ENCODE measurements at places on chromosomes 7 and 10. TPM values are rescaled to one million over a fixed set of nuclear protein-coding genes. Genes with fewer than 3 reads are reported as not detected.

GRCh38 chr7:36281945-36282717, 107.5 kb upstream of the ANLN start:
- no peak for DNase-seq

GRCh38 chr7:12896316-12896715, 208.9 kb downstream of the ARL4A start:
- DNase-seq, result no peak

- DNase-seq, result no peak
Observed at GRCh38 chr7:100875356-100875751, 451 bp downstream of the SRRT start.

Gene ASB10
- total RNA-seq, result 11.6 TPM

Measured in right atrium auricular region (tissue), 2 donors.